NCI-H524 (cell line): ENCODE measurements at places on chromosomes 5 and 9.

DNA sequence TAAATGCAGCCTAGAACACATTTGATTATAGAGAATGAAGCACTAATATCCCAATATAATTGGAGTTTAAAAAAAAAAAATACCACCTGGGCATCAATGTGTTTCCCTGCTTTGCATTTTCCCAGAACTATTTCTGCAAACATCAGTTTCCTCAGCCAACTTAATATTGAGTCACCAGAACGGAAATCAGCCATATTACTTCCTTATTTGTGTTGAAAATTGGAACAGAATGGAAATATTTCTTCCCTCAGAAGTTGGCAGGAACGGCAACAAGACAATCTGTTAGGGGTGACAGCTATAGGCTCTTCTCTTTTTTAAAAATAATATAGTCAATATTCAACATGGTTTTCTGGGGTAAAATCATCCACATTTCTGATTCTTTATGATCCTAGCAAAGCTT, 4.0 kb downstream of the MFAP3 start:
- no peak for DNase-seq

DNA sequence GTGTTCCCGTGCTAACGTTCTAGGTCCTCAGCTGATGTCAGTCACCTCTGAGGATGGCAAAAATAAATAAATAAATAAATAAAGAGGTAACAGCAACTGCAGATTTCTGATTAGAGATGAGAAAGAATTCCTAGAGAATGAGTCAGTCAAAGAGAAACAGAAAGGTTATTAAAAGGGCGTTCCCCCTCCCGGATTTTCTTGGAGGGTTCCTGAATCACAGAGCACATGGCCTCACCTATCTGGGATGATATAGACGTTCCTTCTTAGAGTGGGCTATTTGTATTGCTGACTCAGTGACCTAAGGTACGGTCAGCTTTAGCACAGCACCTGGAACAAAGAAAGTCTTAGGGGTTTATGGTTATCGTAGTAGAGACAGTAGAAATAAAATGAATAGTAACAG, 30.6 kb downstream of the HTR4 start:
- no peak for DNase-seq

- no peak for DNase-seq
These were observed 426.7 kb downstream of the ZSWIM6 start for GRCh38 chr5:61758711-61759110.

DNA sequence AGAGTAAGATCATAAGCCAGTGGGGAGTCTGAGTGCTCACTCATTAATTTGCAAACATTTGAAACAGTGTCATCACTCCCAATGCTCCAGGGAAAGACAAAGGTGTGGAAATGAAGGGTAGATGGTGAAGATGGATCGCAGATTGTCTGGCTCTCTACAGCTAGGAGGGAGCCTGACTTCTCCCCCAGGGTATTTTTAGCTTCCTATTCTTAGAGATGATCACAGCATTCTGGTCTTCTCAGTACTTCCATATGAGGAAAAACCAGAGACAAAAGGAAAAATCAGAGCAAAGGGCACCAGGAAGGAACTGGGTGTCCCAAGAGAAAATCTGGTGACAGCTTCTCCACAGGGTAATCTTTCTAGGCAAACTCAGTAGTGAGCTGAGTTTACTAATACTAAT, 401.9 kb upstream of the GRIA1 start:
- no peak for DNase-seq

DNA sequence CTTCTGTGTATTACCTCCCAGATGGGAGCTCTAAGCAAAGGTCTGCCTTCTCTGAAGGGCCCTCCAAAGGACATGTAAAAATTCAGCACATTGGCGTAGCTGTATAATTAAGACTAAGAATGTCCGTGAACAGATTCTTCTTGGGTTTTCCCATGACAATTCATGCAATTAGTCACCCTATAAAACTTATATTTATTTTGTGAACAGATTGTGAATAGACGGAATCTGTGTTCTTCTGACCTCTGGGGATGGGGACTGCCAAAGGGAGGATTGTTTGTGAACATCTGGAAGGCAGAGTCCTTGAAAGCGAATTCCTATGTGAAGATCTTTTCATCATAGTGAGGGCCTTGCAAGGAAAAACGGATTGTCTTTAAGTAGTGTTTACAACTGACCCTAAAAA, 111.3 kb downstream of the EGFLAM start:
- DNase-seq, result no peak
